GM13976 (cell line): ENCODE measurements at places on chromosomes 1 and 21.

DNA sequence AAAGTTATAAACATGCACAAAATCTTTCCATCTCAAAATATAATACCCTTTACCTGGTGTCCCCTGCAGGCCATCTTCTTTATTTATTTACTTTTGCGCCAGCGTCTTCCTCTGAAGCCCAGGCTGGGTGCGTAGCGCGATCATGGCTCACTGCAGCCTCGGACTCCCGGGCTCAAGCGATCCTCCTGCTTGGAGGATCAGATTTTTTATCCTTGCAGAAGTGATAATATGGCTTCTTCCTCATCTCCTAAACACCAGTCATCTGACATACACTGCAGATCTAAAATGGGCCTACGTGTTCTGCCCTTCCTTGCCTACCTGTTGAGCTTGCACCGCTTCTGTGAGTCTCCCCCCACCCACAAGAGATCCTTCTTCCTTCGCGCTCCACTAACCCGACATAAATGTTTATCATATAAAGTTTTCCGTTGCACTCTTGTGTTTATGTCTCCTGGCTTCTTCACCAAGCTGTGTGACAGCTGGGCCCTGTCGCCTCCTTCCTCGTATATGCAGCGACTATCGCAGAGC, 506 bp upstream of the SRP9 start:
- no peak for DNase-seq

- no peak for DNase-seq
These were observed 67.4 kb downstream of the DDAH1 start for GRCh38 chr1:85397490-85398032.

GRCh38 chr1:210618369-210618768, 289.7 kb downstream of the HHAT start:
- no peak for DNase-seq

DNA sequence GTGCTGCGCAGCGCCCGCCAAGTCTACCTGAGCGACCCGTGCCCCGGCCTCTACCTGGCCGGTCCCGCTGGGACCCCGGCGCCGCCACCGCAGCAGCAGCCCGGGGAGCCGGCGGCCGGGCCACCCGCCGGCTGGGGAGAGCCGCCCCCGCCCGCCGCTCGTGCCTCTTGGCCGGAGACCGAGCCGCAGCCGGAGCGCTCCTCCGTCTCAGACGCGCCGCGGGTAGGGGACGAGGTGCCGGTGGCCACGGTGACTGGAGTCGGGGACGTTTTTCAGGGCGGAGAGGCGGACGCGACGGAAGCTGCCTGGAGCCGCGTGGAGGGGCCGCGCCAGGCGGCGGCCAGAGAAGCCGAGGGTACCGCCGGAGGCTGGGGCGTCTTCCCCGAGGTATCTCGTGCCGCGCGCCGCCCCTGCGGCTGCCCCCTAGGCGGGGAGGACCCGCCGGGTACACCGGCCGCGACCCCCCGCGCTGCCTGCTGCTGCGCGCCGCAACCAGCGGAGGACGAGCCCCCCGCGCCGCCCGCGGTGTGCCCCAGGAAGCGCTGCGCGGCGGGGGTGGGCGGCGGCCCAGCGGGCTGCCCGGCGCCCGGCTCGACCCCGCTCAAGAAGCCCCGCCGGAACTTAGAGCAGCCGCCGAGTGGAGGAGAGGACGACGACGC, 646 bp downstream of the IER5 start:
- DNase-seq, result no peak

DNA sequence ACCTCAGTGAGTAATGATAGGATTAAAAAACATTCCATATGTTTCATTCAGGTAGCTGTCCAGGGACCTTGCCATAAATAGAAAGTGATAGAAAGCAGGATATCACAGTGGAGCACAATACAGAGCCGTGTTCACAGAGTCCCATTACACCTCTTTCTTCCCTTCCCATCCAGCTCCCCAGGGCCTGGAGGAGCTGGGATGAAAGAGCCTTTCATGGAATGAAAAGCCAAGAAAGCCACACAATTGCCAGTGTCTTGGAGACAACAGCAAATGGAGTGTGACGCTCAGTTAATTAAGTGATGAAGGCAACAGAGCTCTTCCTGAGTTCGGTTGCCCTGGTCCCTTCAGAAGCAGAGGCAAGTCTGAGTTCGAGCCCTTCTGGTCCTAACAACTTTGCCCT, 387.3 kb upstream of the PLXNA2 start:
- no peak for DNase-seq

GRCh38 chr1:221782970-221783369, 41.1 kb upstream of the DUSP10 start:
- DNase-seq, result no peak

DNA sequence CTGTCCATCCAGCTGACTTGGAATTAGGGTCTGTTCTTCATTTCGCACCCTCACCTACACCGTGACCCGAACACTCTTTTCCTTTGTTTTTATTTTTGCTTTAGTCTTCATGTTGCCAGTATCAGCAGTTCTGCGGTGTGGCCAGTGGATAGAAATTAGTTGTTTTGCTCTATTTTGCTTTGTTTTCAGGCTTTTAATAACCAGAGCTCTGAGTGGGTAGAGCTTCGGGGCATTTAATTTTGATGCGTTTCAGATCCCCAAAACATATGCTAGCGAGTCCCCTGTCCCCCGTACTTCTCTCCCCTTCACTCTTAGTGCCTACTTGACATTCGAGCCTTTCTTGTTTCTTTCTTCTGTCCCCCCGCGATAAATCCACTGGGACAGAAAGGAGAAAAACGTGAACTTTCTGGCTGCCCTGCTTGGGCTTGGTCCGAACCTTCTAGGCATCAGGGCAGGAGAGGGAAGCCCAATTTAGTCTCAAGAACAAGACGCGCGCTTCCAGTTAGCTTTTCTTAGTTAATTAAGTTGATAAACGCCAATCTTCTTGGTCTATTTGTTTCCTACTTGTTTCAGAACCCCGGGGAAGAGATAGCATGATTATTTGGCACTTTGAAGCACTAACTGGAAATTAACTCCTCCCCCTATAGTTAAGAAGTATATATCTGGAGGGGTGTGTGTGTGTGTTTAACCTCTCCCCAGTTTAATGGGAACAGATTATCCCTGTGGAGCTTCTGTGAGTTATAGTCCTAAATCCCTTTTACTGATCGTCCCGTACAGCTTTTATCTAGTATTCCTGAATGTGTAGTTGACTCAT, 839 bp downstream of the SWT1 start:
- no peak for DNase-seq
